Naive thymus-derived CD8-positive, alpha-beta T cell (primary cell): ENCODE measurements at places on chromosomes 2 and 18.

GRCh38 chr2:69985688-69986087 lies 24.3 kb upstream of the ASPRV1 start:
- no peak for DNase-seq

DNA sequence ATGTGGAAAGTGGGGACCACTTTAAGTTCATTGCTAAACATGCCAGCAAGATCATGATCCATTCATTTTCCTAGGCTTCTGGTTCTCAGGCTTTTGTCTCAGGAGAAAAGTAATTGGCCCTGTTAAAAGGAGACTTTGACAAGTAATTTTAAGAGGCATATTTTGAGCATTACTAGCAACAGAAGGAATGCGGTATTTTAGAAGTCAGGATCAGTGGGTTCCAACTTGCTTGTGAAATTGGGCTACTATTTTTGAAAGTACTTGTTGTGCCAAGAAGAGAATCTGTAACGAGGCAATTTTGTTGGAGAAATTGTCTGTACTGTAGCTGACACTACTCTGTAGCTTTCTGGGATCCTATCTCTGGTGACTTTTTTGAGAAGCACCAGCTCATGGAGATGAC lies 59.4 kb downstream of the CERS6 start:
- DNase-seq: no peak

- DNase-seq: no peak
These were observed 833 bp downstream of the EPB41L5 start for GRCh38 chr2:120013597-120014223.

DNA sequence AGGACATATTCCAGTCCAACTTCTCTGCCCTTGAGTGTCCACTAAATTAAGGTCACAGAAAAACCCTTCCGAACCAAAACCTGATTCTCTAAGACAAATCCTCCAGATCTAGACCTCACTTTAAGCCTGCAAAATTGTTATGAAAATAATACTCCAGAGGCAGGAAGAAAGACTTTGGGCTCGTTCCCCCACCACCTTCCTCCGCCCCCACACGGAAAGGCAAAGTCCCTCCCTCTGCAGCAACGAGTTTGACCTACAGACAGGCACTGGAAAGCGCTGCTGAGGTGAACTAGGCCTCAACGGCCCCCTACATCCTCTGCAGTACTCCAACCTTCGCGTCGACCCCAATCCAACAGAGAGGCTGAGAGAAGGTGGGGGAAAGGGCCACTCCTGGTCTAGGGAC lies 808 bp downstream of the ATP5MC3 start:
- DNase-seq: peak; percentile 31

DNA sequence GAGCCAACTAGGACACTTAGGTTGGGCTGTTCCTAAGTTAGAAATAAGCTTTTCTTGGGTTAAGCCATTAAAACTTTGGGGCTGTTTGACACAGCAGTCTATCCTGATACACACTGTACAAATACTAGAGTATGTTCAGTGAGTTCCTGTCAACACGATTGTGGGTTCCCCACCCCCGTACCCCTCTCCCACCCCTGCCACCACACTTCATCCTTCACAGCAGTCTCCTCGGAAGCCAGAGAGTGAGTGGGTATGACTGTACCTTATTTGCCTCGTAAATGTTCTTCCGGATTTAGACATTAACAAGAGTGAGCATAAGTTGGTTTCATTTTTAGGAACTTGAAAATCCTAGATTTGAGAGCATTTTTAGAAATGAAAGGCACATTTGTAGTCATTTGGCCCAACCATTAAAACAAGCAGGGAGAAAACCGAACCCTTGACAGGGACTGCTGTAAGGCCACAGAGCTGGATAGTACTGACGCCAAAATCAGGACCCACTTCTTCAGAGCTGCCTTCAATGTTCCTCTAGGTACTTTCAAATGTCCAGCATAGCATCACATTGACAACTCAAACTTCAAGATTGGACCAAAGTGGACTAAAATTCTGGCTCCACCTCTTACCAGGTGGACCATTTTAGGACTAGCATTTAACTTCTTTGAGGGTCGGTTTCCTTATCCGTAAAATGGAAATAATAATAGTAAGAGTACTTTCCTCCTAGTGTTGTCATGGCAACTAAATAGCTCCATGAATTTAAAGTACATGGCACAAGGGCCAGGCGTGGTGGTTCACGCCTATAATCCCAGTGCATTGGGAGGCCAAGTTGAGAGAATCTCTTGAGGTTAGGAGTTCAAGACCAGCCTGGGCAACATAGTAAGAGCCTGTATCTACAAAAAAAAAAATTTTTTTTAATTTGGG lies 166.3 kb upstream of the SERTAD2 start:
- DNase-seq: peak; percentile 65

GRCh38 chr18:23526501-23527063 lies 23.3 kb downstream of the RMC1 start:
- no peak for DNase-seq

- no peak for DNase-seq
These were observed 1225.3 kb downstream of the SUCLG1 start for GRCh38 chr2:83233781-83234180.

GRCh38 chr2:46863882-46864281 lies 51.7 kb downstream of the MCFD2 start:
- no peak for DNase-seq
